Amygdala (tissue), 56 donors: ENCODE measurements at places on chromosomes 3 and 15.

DNA sequence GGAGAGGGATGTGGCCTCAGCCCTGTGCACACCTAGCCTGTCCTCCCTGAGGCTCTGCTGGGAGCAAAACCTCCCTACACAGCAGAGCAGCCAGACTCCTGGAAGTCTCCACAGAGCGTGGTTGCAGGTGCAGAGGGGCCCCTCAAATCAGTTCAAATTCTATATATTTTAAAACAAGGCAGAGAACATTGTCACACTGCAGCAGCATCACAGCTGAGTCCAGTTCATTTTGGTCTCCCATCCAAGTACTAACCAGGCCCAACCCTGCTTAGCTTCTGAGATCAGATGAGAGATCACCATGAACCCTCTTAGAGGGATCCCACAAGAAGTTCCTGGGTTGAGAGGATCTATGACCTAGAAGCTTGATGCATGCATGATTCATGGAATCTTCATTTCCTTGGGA, 331.0 kb upstream of the RGMA start:
- DNase-seq, result no peak

- no peak for DNase-seq
Observed at GRCh38 chr3:11165476-11165875, 11.2 kb downstream of the HRH1 start.

DNA sequence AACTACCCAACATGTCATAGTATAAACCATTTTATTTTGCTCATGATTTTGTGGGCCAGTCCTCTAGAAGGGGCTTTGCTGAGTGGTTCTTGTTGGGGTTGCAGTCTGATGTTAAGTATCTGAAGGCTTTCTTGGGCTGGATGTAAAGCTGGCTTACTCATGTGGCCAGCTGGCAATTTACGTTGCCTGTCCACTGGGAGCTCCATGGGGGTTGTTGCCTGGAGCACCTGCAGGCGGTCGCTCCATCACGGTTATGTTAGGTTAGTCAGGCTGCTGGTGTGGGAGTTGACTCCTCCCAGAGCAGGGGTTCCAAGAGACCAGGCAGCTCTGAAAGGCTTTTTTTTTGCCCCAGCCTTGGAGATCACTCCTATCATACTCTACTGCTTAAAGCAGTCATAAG, 98.1 kb downstream of the NR1D2 start:
- no peak for DNase-seq

GRCh38 chr3:184880276-184881019, 68.5 kb downstream of the VPS8 start:
- no peak for DNase-seq

GRCh38 chr3:142318331-142318730, 92.9 kb upstream of the GK5 start:
- no peak for DNase-seq

DNA sequence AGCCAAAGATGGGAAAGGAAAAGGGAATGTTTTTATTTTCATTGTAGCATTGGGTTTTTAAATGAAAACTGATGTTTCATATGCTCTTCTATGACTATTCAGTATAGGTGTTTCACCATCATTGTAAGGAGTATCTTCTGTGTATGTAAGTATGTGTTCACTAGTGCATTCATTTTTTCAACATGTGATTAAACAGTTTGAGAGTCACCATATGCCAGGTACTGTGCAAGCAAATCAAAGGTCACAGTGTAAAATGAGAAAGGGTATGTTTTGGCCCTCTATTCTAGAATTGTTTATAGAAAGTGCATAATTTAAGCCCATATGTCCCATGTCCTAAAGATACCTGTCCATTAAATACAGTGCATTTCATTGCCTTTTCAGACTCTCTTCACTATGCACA, 207.2 kb downstream of the ZBTB20 start:
- DNase-seq, result no peak

GRCh38 chr3:44842376-44842775, 19.3 kb upstream of the TMEM42 start:
- DNase-seq, result no peak

DNA sequence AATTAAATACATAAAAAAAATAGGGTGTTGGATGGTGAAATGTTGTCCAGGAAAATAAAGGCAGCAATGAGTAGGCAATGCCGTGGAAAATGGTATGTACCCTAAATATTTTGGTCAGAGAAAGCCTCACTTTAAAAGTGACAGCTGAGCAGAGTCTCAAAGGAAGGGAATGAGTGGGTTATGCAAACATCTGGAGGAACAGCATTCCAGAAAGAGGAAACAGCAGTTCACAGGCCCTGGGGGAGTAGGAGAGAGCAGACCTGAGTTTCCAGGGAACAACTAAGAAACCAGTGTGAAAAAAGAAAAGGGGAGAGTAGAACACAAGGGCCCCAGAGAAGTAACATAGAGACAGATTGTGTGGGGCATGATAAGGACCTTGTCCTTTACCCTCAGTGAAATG, 230.0 kb upstream of the CNTN3 start:
- no peak for DNase-seq

DNA sequence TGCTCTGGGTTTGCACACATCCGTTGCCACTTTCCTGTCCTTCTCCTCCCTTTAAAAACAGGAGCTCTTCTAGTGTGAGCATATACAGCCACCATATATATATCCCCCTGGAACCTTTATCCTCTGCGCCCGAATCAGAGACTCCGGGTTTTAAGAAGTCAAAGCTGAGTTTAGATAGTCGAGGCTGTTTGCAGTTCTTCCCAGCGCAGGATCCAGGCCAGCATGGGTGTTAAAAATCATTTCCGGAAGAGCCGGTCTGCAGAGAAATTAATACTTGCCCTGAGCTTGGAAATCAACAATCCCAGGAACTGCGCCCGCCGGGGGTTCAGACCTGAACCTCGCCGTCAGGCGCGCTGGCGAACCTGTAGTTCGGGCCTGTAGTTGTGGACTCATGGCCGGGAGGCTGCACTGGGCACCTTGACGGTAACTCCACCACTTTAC, 2.3 kb downstream of the SHOX2 start:
- DNase-seq, result no peak

GRCh38 chr3:120160050-120160449, 65.8 kb upstream of the GSK3B start:
- no peak for DNase-seq

DNA sequence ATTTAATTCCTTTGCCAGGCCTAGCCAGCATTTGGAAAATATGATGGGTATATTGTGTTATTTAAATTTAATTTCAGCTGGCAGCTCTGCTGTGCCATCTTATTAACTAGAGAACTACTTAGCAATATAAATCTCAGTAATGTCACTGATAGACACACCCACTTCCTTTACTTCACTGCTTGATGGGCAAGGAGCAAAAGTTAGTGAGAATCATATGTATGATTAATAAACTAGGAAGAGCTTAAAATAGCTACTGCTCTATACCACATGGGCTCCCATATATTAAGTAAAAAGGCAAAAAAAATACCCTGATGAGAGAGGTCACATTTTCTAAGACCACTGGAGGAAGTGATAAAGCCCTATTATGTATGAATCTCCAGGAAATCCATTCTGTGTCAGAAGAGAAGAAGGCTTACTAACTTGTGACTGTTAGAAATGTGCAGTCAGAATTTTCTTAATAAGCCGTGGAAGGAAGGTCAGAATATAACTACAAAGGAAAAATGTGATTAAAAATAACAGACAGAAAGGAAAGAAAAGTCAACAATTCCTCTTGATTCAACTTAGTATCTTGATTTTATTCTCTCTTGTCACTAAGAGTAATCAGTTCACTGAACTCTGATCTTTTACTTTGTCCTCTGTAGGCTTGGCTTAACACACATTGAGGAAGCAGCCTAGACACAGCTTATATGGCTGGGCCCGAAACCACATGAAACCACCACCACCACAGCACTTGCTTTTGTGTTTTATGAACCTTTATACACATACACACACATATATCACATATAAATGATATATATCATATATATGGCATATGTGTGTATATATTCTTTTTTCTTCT, 1233.9 kb upstream of the ALCAM start:
- DNase-seq, result no peak

- no peak for DNase-seq
Observed at GRCh38 chr3:102177075-102177755, 257.6 kb upstream of the ZPLD1 start.

- DNase-seq, result no peak
Observed at GRCh38 chr3:188240189-188240981, 86.4 kb downstream of the LPP start.

DNA sequence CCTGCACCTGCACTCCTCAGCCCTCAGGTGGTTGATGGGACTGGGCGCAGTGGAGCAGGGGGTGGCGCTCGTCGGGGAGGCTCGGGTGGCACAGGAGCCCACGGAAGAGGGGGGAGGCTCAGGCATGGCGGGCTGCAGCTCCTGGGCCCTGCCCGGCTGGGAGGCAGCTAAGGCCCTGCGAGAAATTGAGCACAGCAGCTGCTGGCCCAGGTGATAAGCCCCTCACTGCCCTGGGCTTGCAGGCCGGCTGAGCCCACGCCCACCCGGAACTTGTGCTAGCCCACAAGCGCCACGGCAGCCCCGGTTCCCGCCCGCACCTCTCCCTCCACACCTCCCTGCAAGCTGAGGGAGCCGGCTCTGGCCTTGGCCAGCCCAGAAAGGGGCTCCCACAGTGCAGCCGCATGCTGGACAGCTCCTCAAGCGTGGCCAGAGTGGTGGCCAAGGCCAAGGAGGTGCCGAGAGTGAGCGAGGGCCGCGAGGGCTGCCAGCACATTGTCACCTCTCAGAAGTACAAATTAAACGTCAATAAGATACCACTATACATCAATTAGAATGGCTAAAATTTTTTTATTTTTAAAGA, 5.1 kb upstream of the VHL start:
- no peak for DNase-seq

DNA sequence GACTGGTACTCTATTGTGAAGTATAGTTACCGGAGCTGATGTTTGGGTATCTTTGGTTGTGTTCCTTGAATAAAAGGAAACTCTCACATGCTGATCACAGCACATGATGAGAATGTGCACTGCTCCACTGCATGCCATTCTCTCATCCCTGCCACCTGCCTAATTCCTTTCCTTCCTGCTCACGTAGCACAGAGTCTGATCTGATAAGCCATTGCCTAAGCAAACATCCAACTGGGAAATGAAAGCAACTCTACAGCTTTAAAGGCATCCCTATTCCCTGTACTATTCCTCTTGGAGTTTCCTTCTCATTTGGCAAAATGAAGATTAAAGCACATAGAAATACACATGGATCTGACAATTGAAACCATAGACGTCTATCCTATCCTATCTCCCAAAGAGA, 359.8 kb downstream of the C3orf38 start:
- no peak for DNase-seq

- no peak for DNase-seq
Observed at GRCh38 chr15:92960996-92961681, 61.0 kb downstream of the CHD2 start.
